ENCODE measurements at places on chromosomes 12 and 14. TPM values are rescaled to one million over a fixed set of nuclear protein-coding genes. Genes with fewer than 3 reads are reported as not detected.

GALC gene
- 27.7 TPM for polyA plus RNA-seq

WDR89 gene
- 18.3 TPM for polyA plus RNA-seq

TAS2R50 gene
- not detected for polyA plus RNA-seq

TAS2R46 gene
- polyA plus RNA-seq: not detected

NCKAP5L gene
- polyA plus RNA-seq: 4.3 TPM

FBLN5 gene
- 12.1 TPM for polyA plus RNA-seq

CFAP251 gene
- polyA plus RNA-seq: not detected

PTGER2 gene
- polyA plus RNA-seq: 289 TPM

SH2B3 gene
- 11.1 TPM for polyA plus RNA-seq

GZMB gene
- polyA plus RNA-seq: 78.6 TPM

Data from CD8-positive, alpha-beta memory T cell (primary cell).